ENCODE measurements at places on chromosomes 11 and 22.

DNA sequence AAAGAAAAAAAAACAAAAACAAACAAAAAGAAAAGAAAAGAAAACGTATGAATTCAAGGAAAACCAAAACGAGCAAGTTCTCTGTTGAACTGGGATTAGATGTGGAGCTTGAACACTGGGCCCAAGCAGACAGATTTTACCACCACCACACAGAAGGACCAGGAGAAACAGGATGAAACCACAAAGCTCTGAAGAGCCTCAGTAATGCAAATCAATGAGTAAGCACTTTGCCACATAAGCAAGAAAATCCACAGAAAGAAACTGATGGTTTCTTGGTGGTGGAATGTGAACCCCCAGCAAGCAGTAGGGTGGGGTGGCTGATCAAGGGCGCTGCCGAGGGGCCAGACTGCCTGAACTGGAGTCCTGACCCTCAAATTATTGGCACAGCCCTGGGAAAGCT lies 50.9 kb upstream of the NFRKB start:
- DNase-seq = peak; percentile 23

DNA sequence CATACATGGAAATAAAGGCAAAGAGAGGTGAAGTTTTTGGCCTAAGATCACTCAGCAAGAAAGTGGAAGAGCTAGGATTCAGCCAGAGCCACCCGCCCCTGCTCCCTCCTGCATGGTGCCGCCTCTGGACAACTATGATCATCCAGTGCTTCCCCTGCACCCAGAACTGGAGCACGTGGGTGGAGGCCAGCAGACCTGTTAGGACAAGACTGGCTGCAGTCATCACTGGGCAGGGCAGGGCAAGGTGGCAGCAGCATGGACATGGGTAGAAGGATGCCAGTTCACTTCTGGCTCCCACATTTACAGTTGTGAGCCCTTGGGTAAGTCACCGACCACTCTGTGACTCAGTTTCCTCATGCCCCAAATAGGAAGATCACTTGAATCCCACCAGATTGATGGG lies 131.0 kb downstream of the FBXO7 start:
- DNase-seq = no peak

- DNase-seq = no peak
Observed at GRCh38 chr11:95911369-95911759, 12.5 kb downstream of the MTMR2 start.

DNA sequence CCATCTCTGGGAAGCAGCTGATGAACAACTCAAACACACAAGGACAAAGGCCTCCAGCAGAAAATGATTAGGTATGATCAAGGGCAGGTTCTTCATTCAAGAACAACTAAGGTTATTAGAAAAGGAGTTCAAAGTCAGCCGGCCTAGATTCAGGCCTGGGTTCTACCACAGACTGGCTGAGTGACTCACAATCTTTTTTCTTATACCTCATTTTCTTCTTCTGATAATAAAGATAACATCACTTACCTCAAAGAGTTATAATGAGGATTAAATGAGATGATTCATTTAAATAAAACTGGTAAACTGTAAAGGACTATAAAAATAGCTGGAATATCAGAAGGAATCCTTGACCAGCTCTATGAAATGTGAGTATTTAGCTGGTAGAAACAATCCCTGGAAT lies 49.3 kb upstream of the PPP2R1B start:
- DNase-seq = no peak

- DNase-seq = peak; percentile 99
Observed at GRCh38 chr22:17576470-17576869, 13.2 kb downstream of the SLC25A18 start.

DNA sequence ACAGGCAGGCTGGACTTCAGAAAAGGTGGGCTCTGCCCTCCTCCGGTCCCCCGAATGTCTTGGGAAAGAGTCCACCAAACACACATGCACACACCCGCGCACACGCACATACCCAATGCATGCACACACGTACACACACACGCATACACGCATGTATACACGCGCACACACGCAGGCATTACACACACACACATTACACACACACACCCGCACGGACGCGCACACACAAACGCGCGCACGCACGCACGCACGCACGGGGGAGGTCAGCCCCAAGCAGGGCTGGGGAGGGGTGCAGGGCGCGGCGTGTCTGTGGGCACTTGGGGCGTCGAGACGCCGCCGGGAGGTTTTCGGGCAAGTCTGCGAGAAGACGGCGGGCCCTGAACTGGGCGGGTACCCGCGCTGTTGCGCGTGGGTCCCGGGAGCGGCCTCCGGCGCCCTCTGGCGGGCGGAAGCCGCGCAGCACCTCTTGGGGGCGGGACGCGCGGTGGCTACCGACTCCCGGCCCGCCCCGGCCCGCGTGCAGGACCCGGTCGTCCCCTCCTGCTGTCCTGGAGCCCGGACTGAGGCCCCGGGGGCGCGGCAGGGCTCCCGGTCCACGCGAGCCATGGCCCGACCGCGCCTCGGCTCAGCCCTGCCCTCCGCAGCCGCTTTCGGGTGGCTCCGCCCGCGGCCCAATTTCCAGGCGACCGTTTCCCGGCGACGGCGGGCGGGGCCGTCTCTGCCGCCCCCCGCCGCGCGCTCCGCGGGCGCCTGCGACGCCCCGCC lies 3.6 kb downstream of the SEPTIN5 start:
- peak; percentile 84 for DNase-seq
